ENCODE measurements at places on chromosomes 13 and 19.

DNA sequence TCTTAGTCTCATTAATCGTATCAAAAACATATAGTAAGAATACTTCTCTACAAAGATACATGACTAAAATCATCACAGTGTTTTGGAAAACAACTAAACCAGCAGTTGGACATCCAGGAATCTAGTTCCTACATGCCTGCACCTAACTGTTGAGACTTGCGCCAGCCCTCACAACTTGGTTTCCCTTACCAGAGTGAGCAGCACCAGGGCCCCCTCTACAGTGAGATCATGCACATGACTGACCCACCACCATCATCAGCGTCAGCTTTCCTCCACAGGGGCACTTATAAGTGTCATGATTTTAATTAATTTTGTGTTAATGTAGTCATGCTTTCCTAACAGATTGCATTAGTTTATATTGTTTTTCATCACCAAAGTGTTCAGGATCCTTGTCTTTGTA is 1322.0 kb downstream of the EFNB2 start:
- no peak for DNase-seq

DNA sequence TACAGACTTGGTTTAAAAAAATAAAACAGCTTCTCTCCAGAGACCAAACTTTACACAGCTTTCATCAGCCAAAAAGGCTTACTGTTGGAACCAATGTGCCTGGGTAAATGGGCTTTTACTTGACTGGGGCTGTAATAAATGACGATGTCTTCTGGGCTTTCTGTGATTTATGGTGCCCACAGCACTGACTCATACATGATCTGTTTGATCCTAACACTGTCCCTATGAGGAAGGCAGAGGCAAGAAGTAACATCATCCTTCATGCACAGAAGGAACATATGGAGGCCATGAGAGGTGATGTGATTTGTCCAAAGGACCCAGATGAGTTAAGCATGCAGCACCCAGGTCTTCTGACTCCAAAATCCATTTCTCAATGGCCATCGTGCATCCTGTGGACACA is 77.4 kb downstream of the DOCK9 start:
- DNase-seq: no peak

GRCh38 chr19:51025809-51026553 is 435 bp downstream of the KLK11 start:
- DNase-seq: no peak

DNA sequence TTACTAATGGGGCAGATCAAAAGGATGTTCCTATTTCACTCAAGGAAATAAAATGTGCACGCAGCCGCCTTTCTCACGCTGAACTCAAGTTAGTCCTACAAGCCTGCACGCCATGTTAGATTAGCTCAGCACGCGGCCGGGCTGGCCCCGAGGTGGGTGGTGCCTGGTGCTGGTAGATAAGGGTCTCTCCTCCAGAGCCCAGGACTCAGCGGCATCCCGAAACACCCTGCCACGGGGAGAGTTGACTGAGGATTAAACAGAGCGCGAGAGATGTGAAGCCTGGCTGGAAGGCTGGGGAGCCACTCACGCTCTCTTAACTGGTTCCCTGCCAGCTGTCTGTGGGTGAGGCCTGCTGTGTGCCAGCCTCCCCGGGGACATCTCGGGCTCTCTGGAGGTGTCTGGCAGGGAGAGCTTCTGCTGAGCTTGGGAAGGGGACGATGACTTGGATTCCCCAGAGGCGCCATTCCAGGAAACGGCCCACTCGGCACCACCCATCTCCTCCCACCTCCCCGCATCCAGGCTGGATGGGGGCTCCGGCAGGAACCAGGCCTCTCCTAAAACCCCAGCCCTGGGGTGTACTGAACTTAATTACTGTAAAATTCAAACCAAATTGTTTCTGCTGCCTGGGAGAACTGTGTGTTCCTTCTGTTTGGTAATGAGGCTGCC is 122.2 kb downstream of the KDM4B start:
- no peak for DNase-seq

DNA sequence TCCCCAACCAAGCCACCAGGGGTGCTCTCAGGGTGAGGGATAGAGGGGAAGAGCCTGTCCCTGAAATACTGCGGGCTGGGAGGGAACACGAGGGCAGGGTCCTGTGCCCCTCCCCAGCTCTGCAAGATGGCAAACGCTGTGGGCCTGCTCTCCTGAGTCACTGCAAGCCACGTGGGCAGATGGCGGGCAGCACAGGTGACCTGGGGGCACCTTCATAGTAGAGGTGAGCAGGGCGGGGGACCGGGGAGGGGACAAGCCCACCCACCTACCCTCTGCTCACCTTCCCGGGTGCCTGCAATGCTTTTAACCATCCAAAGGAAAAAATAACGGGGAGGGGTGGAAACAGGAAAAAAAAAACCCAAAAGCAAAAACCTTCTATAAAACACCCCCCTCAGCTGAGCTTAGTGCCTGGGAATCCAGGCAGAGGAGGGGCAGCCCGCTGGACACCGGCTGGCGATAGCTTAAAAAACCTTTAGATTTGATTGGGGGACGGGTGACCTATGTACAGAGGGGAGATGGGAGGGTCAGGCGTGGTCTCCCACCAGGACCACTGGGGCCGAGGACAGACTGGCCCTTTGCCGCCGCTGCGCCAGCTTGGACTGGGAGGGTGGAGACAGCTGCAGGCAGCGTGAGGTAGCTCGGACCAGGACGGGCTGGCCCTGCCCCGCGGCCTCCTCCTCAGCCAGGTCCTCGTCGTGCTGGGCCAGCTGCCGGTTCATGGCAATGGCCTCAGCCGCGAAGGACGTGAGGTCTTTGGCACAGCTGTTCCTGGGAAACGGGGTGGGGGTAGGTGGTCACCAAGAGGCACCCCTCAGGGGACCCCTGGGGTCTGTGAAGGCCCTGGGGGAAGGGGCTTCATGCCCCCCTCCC is 11.7 kb downstream of the MKNK2 start:
- no peak for DNase-seq

DNA sequence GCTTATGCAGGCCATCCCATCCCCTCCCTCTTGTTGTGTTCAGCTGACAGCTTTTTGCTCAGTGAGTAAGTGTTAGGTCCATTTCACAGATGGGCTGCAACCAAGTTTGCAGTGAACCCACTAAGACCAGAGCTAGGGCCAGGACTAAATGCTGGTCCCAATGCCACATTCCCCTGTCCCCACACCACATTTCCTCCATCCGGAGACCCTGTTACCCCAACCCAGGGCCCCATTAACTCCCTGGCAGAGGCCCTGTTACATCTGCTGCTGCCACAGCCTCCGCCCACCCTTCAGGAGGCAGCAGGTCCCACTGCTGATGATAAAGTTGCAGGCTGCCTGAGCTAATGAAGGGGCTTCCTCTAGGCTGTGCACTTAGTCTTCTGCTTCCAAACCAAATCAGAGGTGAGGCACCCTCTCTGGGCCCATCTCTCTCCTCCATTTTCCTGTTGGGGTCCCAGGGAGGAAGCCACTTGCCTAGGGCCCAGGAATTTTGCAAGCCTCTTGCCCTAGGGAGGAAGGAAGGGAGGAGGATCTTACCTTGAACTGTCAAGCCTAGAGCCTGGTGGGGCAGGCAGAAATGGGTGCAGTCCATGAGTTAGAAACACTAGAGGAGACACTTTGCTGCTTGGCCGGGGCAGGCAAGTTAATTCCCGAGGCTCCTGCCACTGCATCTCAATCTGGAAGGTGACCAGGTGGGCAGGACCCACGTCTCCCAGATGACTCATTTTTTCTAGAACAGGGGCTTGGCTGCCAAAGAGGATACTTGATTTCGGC is 3.4 kb upstream of the USF2 start:
- no peak for DNase-seq
